Left renal pelvis (tissue), 4 donors: ENCODE measurements at places on chromosomes 3 and 15. TPM values are rescaled to one million over a fixed set of nuclear protein-coding genes. Genes with fewer than 3 reads are reported as not detected.

- no peak for DNase-seq
Observed at GRCh38 chr3:127615631-127616305, 13.2 kb upstream of the PODXL2 start.

DNA sequence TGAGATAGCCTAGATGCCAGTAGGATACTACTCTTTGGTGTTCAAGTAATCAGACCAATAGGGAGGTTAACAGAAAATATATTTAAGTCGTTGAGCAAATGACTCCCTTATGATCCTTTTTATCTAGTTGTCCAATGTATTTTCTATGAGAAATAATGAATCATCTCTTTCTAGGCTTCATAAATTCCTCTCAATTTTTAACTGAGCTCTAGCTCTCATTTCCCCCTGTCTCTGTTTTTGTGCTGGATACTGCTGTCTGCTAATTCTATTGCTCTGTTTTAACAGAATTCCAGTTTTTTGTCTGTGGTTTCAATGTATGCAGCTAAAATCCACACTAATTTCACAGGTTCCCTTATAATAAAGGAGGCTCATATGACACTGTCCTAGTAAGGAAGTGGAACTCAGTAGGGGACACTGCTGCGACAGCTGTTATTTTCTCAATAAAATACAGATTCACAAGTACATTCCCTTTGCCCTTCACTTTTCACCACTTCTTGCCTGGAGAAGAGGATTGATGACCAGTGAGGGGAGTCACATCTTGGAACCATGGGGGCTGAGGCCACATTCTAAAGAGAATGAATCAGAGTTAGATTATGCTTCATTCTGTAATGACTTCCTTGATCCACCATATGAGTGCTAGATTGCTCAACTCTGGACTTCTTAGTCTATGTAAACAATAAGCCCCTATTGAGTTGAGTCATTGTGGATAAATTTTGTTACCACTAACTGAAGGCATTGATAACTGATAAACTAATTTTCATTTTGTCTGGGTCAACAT lies 558.7 kb upstream of the KCNMB2 start:
- DNase-seq: no peak

DNA sequence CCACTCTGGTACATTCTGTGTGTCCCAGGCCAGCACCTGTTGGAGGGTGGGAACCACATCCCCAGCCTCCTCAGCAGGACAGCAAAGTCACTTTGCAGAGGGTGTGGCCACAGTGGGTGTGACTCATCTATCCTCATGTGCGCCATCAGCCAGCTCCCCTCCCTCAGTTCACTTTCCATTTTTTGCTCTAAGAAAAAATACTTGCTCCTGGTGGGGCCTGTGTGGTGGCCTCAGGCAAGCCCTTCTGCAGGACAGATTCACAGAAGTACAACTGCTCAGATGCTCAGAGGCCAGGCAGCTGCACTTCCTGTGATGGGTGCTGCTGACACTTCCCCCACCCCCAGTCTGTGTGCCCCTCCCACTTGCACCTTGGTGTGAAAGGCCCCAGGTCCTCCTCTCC lies 78.3 kb upstream of the ALDH1L1 start:
- DNase-seq: no peak

GRCh38 chr15:79169526-79170133 lies 79.0 kb upstream of the RASGRF1 start:
- DNase-seq: no peak

DNA sequence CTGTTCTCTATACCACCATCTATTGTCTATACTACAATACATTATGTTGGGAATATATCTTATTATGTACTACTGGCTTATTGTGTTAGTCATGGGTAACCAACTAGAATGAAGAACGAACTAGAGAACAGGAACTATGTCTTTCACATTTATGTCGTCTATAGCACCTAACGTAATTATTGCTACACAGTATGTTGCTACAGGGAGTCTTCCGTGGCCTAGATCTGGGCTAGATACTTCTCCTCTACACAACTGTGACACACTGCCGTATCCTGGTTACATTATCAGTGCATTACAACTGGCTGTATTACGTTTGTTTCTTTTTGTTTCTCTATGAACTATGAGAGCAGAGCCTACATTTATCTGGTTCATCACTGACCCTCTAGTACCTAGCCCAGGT lies 34.0 kb downstream of the SCG5 start:
- DNase-seq: no peak

DNA sequence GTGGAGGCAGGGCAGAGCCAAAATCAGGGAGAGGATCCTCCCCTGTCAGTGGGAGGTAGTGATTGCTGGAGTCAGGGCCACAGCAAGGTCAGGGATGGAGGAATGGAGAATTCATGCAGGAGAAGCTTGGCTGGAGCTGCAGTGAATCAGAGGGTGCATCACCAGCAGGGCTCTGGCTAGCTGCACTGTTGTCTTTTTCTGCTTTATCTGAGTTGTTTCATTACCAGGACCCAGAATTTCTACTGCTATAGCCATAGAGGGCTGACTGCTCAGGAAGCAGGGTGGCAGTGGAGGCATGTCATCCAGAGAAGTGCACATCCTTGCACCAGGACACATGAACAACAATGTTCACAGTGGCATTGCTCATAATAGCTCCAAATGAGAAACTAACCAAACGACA lies 113.5 kb upstream of the GALNT15 start:
- DNase-seq: no peak

GRCh38 chr15:94023531-94023930 lies 207.8 kb upstream of the MCTP2 start:
- no peak for DNase-seq

GRCh38 chr3:59480486-59480995 lies 430.7 kb upstream of the CFAP20DC start:
- DNase-seq: no peak

GRCh38 chr3:122316368-122316767 lies 8.7 kb upstream of the CSTA start:
- DNase-seq: no peak

GRCh38 chr15:57727031-57727430 lies 20.5 kb downstream of the POLR2M start:
- no peak for DNase-seq

DNA sequence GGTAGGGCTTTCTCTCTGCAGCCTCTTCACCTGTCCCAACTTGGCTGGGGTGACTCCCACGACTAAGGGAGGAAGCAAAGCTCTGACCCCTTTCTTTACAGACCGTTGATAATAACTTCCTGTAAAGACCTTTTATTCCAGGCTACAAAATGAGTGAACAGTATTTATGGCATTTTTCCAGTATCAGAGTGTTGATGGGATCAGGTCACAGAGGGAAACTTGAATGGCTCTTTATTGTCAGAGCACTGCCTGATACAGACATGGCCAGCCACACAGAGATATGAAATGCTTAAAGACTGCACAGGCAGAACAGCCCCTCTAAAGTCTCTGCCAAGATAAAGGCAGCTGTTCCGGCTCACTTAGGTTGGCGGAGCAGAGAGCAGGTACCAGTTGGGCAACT lies 1033.9 kb upstream of the NR2F2 start:
- no peak for DNase-seq

GRCh38 chr3:66098436-66098835 lies 59.7 kb upstream of the MAGI1 start:
- DNase-seq: no peak

- DNase-seq: no peak
Observed at GRCh38 chr3:110625201-110625747, 446.3 kb upstream of the NECTIN3 start.

- no peak for DNase-seq
Observed at GRCh38 chr15:50190723-50191122, 8.7 kb downstream of the SLC27A2 start.

DNA sequence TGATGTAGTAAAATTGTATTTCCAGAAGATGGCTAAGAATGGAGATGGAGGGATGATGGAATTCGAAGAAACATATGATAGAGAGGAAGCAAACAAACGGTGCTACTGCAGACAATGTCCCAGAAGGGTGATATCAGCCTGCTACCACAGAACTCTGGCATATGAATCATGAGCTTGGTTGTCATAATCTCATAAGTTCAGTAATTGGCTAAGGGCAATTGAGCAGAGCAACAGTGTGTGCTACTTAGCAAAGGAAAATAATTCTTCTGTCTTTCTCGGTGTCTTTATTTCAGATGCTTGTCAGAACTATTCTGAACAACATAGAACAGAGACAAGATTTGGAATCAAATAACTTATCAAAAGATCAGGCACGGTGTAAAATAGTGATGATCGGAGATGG lies 407.3 kb downstream of the GBE1 start:
- DNase-seq: no peak

DNA sequence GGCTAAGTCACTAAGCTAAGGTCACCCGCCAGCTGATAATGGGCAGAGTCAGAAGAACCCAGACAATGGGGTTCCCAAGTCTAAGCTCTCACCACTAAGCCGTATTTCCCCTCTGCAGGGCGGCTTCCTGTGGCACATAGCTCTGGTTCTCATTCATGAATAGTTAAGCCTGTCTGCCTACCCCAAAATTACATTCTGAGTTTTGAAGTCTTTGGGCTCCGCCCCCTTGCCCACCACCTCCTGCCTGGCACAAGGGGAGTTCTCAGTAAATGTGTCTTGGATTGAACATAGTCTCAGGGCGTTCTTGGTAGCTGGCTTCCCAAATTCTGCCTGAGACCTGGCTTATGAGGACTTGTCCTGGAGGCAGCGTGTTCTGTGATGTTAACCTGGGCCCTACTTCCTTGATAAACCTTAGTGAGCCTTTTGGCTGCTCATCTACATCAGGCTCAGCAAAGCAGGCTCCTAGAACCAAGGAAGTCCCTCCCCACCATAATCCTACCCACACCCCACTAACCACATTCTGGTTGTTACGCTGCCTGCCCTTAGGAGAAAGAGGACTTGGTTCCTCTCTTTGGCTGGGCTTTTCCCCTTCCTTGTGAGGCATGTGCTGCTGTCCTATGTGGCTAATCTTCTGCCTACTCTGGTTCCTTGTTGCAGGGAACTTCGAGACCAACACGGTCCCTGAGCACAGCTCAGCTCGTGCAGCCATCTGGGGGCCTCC lies 54.9 kb downstream of the STARD5 start:
- no peak for DNase-seq

- DNase-seq: no peak
Observed at GRCh38 chr3:161107311-161107710, 2.2 kb upstream of the B3GALNT1 start.

DNA sequence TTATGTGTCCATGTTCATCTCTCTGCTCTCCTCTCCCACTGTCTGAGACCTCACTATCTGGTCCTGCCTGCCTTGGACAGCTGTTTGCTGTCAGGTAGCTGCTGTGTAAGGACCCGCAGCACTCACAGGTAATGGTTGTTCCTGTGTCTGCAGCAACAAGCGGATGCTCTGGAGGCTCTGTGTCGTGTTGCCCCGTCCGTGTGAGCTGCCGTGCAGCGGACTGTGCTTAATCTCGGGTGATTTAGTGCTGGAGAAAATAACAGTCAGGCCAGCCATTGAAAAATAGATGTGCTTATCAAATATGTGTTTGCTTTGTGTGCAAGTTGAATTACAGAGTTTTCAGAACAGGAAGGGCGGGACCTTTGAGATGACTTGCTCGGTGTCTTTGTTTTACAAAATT lies 121.4 kb downstream of the GABRG3 start:
- DNase-seq: no peak

DNA sequence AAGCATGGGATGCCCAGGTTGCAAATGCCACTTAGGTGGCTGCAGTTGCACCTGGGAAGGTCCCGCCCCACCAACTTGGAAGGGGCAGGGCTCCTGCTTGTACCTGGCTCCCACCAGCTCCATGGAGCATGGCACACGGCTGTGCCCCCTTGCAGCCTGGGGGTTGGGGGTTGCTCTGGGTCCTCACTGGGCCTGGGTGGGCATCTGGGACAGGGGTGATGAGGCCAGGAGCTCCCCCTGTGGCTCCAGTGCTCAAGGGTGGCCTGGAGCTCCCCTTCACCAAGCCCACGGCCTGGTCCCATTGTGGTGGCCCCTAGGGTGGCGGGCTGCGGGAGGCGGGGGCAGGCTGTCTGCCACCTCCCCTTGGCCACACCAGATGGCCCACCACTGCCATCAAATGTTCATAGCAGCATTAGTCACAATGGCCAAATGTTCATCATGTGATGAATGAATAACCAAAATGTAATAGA lies 36.7 kb downstream of the GHSR start:
- DNase-seq: no peak

GRCh38 chr3:8491271-8492144 lies 10.1 kb upstream of the LMCD1 start:
- DNase-seq: no peak

- DNase-seq: no peak
Observed at GRCh38 chr3:150875548-150875947, 29.7 kb downstream of the MINDY4B start.

GRCh38 chr3:83039422-83039821 lies 1278.0 kb upstream of the GBE1 start:
- no peak for DNase-seq

DNA sequence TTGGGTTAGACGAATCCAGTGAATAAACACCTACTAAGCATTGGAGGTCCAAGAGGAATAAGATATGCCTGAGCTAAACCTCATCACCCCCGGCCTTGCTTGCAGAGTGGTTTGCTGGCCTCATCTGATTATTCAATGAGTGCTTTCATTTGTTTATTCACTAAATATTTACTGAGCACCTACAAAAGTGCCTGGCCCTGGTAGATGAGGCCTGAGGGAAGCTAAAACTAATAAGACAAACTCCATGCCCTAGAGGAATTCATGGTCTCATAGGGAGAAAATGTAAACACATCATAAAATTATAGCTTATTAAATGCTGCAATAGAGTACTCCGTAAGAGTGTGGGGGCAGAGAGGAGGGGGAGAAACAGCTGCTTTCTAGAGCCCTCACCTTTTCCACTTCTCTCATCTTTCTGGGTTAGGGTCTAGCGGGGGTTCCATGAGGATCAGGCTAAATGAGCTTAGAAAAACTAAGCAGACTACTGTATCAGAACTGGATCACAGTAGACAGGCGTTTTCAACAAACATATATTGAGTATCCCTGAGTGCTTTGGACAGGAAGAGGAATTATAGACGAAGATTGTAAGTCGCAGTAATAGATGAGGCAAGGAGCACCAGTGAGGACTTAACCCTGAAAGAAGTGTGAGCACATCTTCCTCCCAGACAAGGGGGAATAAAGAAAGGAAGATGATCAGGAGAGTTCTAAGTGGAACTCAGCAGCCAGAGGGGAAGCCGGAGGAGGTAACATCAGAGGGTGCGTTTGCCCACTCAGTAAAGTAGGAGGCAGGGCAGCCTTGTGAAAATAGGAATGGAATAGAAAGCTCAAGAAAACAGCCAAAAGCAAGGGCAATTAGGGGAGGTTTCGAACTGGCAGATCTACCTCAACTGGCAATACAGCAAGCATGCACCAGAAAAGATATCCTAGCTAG lies 31.5 kb upstream of the LAMP3 start:
- no peak for DNase-seq

GRCh38 chr3:121663171-121663847 lies 2.6 kb upstream of the HCLS1 start:
- DNase-seq: no peak

The PAQR5 gene
- polyA plus RNA-seq: 30.9 TPM

The PODXL2 gene
- polyA plus RNA-seq: 25.7 TPM

The TTLL3 gene
- 61.0 TPM for polyA plus RNA-seq

The PP2D1 gene
- polyA plus RNA-seq: 0.72 TPM

The GABRB3 gene
- 7.3 TPM for polyA plus RNA-seq

The PLA2G4D gene
- 0.13 TPM for polyA plus RNA-seq

The TMEM207 gene
- 0.42 TPM for polyA plus RNA-seq

The INSYN1 gene
- 17.1 TPM for polyA plus RNA-seq

The LRRC34 gene
- 16.7 TPM for polyA plus RNA-seq
